Occipital lobe (tissue), 3 donors: ENCODE measurements at places on chromosomes 4 and X. TPM values are rescaled to one million over a fixed set of nuclear protein-coding genes. Genes with fewer than 3 reads are reported as not detected.

DNA sequence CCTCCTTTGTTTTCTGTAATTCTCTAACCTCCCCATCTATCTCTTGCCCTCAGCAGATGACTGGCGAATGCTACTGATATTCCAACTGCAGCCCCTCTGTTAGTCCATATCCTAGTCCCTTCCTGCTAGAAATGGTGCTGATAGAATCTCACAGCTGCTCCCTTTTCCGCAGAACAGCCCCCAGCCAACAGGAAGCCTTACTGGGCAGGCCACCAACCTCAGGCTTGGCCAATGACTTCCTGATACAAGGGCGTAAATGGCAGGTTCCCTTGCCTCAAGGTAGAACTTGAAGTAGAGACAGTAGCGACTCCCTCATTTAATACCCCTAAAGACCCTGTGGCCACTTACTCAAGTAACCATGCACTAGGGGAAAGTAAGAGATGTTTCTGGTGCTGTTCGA, 26.7 kb upstream of the SLC2A9 start:
- DNase-seq = no peak

The SPINK2 gene
- not detected for total RNA-seq

DNA sequence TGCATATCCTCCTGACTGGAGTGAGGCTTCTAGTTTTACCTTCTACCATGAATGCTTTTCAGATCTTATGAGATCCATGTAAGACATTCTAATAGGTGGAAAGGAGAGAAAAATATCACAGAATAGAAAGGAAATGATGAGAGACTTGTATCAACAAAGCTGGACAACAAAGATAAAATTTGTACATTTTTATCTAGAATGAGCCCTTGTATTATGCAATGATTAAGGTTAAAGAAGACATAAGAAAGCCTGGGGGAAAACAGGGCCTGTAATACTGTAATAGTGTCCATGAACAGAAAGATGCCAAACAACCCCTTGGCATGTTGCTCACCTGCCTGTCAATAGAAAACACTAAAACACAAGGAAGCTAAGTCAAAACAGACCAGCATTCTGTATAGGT, 44.2 kb upstream of the SCRG1 start:
- no peak for DNase-seq

DNA sequence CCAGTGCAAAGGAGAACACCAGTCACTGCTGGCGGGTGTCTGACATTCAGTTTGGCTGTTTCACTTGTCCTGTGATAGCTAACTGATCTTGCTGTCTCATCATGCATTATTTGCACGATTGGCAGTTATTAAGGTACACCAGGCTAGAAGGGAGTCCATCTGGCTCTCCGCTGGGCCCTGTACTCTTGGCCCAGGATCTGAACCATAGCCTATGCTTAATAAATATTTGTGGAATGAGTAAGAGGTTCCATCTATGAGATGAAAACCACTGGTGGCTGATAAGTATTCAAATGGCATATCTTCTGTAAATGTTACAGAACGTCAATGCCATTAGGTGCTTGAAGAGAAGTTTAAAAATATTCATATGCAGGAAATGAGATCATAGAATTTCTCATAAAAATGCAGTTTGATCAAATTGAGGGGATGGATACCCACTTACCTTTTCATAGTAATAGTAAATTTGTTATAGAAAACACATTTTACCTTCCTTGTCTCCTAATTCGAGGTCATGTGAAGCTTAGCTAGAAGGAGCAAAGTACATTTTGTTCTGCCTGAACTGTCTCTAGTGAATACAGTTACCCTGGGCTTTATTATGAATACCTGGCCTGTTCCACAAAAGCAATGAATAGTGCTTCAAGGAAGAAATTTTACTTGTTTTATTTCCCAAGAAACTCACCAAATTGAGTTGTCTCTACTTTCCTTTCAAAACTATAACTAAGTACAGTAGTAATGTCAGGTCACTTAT, 213.5 kb downstream of the CBR4 start:
- DNase-seq = no peak

DNA sequence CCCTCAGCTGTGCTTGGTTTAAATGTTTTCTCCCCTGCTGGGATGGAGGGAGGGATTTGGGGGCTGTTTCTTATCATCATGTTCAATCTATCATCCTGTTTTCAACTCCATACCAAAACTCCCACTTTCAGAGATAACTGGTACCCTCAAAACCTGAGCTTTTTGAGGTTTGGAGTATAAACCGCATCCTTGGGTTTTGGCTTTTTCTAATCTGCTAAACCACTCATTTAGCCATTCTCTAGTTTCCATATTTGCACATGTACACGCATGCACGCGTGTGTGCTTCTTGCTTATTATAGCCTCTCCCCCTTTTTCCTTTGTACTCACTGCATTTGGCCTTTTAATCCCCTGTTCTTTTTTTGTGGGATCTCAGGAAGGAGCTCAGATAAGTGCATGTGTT, 116.7 kb upstream of the TEX13D start:
- no peak for DNase-seq

DNA sequence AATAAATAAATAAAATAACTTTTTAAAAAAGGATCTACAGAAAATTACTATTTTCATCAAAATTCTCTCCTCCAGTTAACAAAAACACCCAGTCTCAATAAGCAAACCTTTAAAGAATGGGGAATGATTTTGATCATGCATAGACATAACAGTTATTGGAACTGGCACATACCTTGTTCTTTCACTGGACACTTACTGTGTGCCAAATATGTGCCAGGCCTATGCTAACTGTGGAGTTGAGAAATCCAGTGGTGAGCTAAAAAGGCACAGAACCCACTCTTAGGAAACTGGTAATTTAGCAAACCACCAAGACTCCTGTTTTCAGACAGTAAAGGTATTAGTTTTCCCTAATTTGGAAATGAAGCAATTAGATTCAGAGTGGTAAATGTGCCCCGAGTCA, 39.1 kb downstream of the CLOCK start:
- DNase-seq = no peak

DNA sequence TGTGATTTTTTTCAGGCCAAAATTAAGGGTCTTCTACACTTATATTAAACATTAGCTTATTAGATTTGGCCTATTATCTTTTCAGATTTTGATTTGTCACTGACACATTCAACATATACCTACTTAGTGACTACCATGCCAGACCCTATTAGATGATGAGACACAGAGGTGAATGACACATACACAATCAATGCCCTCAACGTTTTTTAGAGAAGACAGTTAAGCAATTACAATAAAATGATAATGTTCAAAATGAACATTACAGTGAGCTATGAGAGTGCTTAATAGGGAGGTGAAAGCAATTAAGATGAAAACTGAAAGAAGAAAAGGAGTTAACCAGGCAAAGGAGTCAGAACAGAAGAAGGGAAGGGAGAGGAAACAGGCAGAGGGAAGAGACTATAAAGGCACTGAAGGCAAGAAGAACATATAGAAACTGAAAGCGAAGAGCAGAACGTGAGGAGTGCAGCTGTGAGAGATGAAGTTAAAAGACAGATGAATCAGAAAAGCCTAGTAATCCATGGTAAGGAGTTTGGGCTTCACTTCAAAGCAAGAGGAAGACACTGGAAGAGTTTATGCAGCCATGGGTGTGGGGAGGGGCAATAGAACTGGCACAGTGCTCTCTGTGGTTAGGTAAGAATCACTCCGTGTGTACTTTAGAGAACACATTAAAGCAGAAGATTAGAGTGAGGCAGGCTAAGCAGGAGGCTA, 119.0 kb downstream of the REELD1 start:
- no peak for DNase-seq

The ITGB1BP2 gene
- total RNA-seq = 0.78 TPM

DNA sequence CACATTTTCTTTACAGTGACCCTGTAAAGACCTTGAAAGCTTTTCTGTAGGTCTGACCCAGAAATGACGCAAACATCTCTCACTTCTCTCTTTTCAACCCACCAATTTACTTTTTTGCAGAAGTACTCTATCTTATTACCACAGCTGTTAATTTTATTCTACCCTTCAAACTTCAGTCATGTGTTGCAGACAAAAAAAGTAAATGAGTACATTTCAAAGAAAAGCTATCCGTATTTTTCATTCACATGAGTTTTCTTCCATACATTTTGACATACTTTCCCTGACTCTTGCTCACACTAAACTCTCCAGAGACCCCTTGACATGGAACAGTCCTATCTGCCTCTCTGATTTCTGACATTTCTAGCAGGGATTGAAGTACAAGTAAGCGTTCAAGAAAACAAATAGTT, 51.7 kb downstream of the SLC7A11 start:
- no peak for DNase-seq

GRCh38 chrX:150446995-150447394, 83.9 kb downstream of the MAMLD1 start:
- DNase-seq = no peak
